Stimulated activated CD4-positive, alpha-beta T cell treated with anti-CD3 and anti-CD28 coated beads, Interleukin-1b, Interleukin-23, amount 100 ng/mL, for 1 hour (primary cell): ENCODE measurements at places on chromosomes 12 and 14.

GRCh38 chr12:116713527-116713926 is 24.3 kb downstream of the SPRING1 start:
- DNase-seq = no peak

DNA sequence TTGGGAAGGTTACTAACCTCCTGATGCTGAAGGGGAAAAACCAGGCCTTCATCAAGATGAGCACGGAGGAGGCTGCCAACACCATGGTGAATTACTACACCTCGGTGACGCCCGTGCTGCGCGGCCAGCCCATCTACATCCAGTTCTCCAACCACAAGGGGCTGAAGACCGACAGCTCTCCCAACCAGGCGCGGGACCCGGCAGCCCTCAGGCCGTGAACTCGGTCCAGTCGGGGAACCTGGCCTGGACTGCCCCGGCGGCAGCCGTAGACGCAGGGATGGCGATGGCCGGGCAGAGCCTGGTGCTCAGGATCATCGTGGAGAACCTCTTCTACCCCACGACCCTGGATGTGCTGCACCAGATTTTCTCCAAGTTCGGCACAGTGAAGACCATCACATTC is 133.0 kb upstream of the FUT8 start:
- no peak for DNase-seq

DNA sequence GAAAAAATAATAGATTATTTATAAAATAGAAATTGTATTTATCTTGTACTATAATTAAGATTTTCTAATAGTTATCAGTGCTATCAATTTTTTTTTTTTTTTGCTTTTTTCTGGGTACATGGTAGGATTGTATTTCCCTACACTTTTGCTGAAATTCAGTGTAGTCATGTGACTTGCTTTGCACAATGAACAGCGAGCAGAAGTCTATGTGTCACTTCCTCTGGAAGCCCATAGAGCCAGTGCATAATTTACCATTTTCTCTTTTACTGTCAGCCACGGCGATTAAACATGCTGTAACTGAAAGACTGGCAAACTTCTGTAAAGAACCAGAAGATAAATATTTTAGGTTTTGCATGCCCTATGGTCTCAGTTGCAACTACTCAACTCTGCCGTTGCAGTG is 80.8 kb upstream of the PPP1R12A start:
- DNase-seq = no peak

DNA sequence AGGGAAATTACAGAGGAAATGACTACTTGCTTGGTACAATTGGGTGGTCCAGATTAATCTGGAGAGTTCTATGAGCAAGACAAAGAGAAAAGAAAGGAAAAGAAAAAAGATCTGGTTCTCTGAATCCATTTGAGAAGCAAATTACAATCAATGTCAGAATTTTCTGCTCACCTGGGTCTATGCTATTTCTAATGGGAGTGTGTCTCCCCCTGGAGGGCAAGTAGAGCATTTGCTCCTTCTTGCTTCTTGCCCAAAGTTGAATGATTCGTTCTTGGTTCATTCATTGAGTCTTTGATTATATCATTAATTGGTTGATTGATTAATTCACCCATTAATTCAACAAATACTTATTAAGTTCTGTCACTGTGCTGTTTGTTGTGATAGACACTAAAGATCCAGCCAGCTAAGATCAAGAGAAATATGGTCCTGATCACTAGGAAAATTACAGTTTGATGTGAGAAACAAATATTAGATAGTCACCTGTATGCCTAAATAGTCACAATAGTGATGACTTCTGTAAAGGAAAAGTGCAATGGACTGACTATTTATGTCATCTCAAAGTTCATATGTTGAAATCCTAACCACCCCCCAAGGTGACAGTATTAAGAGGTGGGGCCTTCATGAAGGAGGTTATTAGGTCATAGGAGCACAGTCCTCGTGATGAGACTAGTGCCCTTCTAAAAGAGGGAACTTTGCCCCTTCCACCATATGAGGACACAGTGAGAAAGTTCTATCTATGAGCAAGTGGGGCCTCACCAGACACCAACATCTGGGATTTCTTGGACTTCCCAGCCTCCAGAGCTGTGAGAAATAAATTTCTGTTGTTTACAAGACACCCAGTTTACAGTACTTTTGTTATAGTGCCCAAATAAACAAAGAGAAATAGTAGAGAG is 8.0 kb upstream of the ASB8 start:
- DNase-seq = no peak

- DNase-seq = no peak
Observed at GRCh38 chr12:104376650-104377513, 73.3 kb downstream of the EID3 start.

DNA sequence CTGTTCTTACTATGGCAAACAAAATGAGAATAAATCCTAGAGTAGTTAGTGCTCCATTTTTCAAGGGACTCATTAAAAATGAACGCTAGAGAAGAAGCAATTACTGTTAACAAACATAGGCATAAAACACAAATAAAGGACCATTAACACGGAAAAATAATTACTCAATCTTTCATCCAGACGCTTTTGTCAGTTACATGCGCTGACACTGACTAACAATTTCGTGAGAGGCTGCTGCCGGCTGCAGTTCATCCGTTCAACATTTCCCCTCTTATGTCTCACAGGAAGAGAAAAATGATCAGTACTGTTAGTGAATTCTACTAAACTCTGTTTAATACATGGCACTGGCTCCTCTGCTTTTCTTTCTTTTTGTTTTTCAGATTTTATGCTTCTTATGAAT is 472.7 kb upstream of the FLRT2 start:
- DNase-seq = no peak

GRCh38 chr12:32482226-32482625 is 82.9 kb downstream of the FGD4 start:
- DNase-seq = no peak
